Heart left ventricle (tissue), 16 donors: ENCODE measurements at places on chromosomes 4 and X.

- no peak overlapping the region for H3K27ac ChIP-seq
- no peaks in the 10 kb centered on the region for H3K27me3 ChIP-seq
- H3K4me3 ChIP-seq: no peak overlapping the region
- no peak for DNase-seq
- no peaks in the 10 kb centered on the region for H3K36me3 ChIP-seq
Measured at GRCh38 chrX:43218198-43218597, 437.9 kb upstream of the MAOA start.

- no peak overlapping the region for H3K27ac ChIP-seq
- no peak overlapping the region for H3K4me3 ChIP-seq
- no peaks in the 10 kb centered on the region for H3K27me3 ChIP-seq
- H3K36me3 ChIP-seq: no peaks in the 10 kb centered on the region
- DNase-seq: no peak
Measured at GRCh38 chrX:15072880-15073279, 197.0 kb downstream of the ASB9 start.

- H3K27me3 ChIP-seq: no peaks in the 10 kb centered on the region
- H3K27ac ChIP-seq: no peak overlapping the region
- no peaks in the 10 kb centered on the region for H3K36me3 ChIP-seq
- no peak for DNase-seq
- no peaks in the 10 kb centered on the region for H3K4me1 ChIP-seq
Measured at GRCh38 chr4:100843910-100844309, 326.1 kb upstream of the EMCN start.

- no peak overlapping the region for H3K4me3 ChIP-seq
- no peaks in the 10 kb centered on the region for H3K4me1 ChIP-seq
- H3K27me3 ChIP-seq: peaks cover 12% of the 10 kb centered on the region
- DNase-seq: no peak
- no peaks in the 10 kb centered on the region for H3K36me3 ChIP-seq
- no peak overlapping the region for H3K27ac ChIP-seq
Measured at GRCh38 chrX:18422886-18423285, 2.5 kb upstream of the CDKL5 start.

- H3K27ac ChIP-seq: no peak overlapping the region
- no peaks in the 10 kb centered on the region for H3K27me3 ChIP-seq
- DNase-seq: no peak
- no peak overlapping the region for H3K4me3 ChIP-seq
- no peaks in the 10 kb centered on the region for H3K4me1 ChIP-seq
Measured at GRCh38 chr4:24042094-24042493, 152.2 kb upstream of the PPARGC1A start.

GRCh38 chr4:113289766-113290165 lies 240.3 kb downstream of the ANK2 start:
- H3K4me3 ChIP-seq: no peak overlapping the region
- H3K4me1 ChIP-seq: peaks cover 23% of the 10 kb centered on the region
- DNase-seq: no peak
- no peaks in the 10 kb centered on the region for H3K36me3 ChIP-seq
- no peak overlapping the region for H3K27ac ChIP-seq

DNA sequence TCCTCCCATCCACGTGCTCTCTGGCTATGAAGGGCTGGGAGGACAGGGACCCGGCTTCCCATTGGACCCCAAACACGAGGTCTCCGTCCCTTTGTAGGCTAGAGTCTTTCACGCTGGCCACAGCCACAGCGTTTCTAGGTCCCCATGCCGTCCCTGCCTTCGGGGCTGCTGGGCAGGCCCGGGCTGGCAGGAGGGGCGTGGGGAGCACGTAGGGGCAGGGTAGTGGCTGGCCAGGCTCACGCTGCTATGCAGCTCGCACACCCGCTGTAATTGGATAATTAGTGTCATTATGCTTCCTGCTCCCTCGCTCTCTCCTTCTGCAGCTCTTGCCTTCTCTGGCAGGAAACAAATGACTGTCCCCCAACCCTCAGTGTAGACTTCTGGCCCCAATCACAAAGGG lies 9.8 kb downstream of the ATP2B3 start:
- no peak overlapping the region for H3K4me3 ChIP-seq
- no peaks in the 10 kb centered on the region for H3K36me3 ChIP-seq
- H3K4me1 ChIP-seq: no peaks in the 10 kb centered on the region
- DNase-seq: no peak

- no peaks in the 10 kb centered on the region for H3K27me3 ChIP-seq
- H3K4me1 ChIP-seq: no peaks in the 10 kb centered on the region
- no peak overlapping the region for H3K27ac ChIP-seq
- no peak overlapping the region for H3K4me3 ChIP-seq
- no peak for DNase-seq
Measured at GRCh38 chr4:58205446-58206235, 1095.5 kb upstream of the IGFBP7 start.

DNA sequence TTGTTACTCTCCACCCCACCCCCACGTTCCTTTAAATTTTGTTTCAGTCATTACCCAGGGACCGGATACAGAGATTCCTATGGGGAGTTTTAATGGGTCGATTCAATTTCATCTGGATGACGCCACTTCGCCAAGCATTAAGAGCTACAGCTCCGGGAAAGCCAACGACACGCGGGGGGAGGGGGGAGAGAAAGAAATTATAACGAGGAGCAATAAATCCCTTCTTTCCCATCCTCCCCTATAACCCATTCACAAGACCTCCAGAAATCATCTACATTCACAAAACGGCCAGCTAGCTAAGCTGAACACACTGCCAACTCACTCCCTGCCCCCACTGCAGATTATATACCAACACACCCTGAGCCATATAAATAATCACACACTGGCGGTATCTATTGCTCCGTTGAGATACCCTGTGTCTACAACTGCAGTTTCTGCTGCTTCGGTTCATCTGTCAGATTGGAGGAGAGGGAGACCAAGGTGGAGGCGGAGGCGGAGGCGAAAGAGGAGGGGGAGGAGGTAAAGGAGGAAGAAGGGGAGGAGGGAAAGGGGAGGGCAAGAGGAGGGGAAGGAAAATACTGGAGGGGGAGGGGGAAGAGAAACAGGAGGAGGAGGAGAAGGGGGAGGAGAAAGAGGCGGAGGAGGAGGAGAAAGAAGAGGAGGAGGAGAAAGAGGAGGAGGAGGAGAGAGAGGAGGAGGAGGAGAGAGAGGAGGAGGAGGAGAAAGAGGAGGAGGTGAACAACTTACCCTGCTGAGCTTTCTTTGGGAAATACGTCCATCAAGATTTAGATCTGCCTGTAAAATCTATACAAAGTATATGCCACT lies 113.9 kb upstream of the VAMP7 start:
- H3K27me3 ChIP-seq: no peaks in the 10 kb centered on the region
- H3K27ac ChIP-seq: peak overlapping the region; percentile 37
- peak; percentile 45 for DNase-seq
- no peaks in the 10 kb centered on the region for H3K36me3 ChIP-seq
- H3K4me1 ChIP-seq: no peaks in the 10 kb centered on the region

DNA sequence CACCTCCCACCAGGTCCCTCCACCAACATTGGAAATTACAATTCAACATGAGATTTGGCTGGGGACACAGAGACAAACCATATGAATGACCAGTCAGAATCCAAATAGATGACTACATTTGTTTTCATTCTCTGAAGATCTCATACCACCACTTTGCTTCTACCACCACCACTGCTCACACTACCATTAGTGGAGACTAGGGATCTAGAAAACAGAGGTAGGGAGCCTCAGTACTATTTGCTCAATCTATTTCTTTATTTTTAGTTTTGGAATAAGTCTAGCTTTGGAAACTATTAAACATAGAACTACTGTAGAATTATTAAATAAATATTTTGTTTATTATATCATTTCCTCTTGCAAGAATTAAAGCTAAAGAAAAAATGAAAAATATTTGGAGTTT lies 727.9 kb downstream of the CCSER1 start:
- H3K27me3 ChIP-seq: no peaks in the 10 kb centered on the region
- H3K27ac ChIP-seq: no peak overlapping the region
- H3K4me1 ChIP-seq: no peaks in the 10 kb centered on the region

DNA sequence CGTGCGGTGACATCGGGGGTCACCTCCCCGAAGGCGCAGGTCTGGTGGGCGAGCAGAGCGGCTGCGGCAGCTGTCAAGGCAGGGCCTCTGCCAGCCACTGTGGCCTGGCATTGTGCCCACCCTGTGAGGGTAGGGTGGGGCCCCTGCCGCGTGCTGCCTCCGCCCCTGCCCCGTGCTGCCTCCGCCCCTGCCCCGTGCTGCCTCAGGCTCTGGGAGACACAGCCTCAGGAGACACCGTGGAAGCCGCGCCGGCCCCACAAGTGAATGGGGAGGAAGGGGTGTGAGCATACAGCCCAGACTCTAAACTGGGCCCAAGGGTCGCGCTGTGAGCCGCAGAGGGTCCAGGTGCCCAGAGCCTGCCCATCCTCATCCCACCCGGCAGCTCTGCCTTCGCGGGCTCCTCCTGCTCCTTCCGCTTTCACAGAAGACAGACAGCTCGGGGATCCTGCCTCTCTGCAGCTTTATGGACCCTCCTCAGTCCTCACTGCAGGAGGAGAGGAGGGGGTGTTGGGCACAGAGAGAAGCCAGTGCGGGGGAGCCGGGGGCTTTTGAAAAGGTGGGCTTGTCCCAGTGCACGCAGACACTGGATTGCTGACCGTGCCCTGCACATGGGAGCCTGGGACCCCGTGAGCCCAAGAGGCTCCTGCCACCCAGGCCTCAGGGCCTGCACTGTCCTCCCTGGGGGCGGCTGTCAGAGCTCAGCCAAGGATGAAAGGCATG lies 27.4 kb downstream of the PCGF3 start:
- no peak for DNase-seq
- H3K4me1 ChIP-seq: no peaks in the 10 kb centered on the region
- H3K27me3 ChIP-seq: no peaks in the 10 kb centered on the region
- peaks cover 71% of the 10 kb centered on the region for H3K36me3 ChIP-seq

GRCh38 chr4:139144911-139145551 lies 32.0 kb downstream of the ELF2 start:
- H3K4me1 ChIP-seq: peaks cover 35% of the 10 kb centered on the region
- no peak overlapping the region for H3K4me3 ChIP-seq
